ENCODE measurements at places on chromosomes 13 and 19. TPM values are rescaled to one million over a fixed set of nuclear protein-coding genes. Genes with fewer than 3 reads are reported as not detected.

ODAD3 gene
- 0.50 TPM for total RNA-seq

FFAR2 gene
- total RNA-seq = not detected

CYP2A7 gene
- total RNA-seq = not detected

ZNF726 gene
- total RNA-seq = 25.3 TPM

GPR4 gene
- 0.07 TPM for total RNA-seq

ZFR2 gene
- 0.56 TPM for total RNA-seq

ATP1A3 gene
- total RNA-seq = 4.3 TPM

CELF5 gene
- total RNA-seq = 0.17 TPM

RFPL4AL1 gene
- total RNA-seq = not detected

STXBP2 gene
- 132 TPM for total RNA-seq

C3 gene
- total RNA-seq = 2.5 TPM

LYPD3 gene
- 3.1 TPM for total RNA-seq

ZNF799 gene
- total RNA-seq = 2.3 TPM

LIM2 gene
- 1.0 TPM for total RNA-seq

GRCh38 chr19:46704379-46705076 lies 12.4 kb downstream of the PRKD2 start:
- DNase-seq = peak; percentile 89
- H3K4me3 ChIP-seq = no peak overlapping the region
- peaks cover 14% of the 10 kb centered on the region for H3K36me3 ChIP-seq
- H3K27me3 ChIP-seq = no peaks in the 10 kb centered on the region

GRCh38 chr13:99087954-99088491 lies 110.2 kb upstream of the DOCK9 start:
- H3K4me3 ChIP-seq = peak overlapping the region; percentile 98
- H3K27me3 ChIP-seq = no peaks in the 10 kb centered on the region
- peak; percentile 30 for DNase-seq
- H3K27ac ChIP-seq = peak overlapping the region; percentile 97

DNA sequence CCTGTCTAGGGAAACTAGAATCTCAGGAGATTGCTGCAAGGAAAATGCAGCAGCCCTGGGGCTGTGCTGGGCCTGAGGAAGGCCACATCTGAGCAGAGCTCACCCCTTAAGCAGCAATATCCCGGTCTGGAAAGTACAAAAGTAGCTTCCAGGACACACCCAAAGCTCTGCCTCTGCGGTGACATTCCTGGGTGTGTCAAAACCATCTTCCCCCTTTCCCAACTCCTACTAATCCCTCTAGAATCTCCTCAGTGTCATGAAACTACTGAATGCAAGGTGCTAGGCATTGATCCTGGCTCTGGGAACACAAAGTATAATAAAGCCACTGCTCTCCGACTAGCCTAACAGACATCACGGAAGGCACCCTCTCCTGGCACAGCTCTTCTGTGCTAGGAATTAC lies 5.0 kb downstream of the PBX4 start:
- DNase-seq = no peak
- H3K4me1 ChIP-seq = peaks cover 63% of the 10 kb centered on the region
- H3K4me3 ChIP-seq = peak overlapping the region; percentile 38
- H3K36me3 ChIP-seq = peaks cover 5% of the 10 kb centered on the region
- no peak overlapping the region for H3K27ac ChIP-seq

DNA sequence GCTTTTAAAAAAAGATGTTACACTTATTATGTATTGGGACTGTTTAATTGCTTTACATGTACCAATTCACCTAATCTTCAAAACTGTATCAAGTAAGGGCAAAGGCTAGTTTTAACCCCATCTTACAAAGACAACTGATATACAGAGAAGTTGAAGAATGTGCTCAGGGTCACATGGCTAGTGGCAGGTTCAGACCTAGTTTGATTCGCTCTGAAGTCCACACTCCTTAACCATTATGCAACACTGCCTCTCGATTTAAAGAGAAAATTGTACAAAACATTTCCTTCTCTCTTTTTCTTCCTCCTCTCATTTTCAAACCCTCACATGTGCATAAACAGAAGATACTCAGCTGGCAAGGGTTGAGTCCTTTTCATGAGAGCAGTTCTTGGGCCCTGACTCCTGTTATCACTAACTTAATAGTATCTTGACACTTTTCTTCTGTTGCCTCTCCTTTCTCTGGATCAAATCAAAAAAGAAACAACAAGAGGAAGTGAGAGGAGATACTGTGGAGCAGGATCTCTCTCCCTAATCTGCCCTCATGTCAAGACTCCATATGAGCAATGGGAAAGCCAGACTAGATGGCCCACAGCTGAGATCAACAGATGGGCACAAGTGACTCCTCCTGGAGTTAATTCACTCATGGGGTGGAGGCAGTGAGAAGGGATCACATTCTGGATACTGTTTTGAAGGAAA lies 19.0 kb upstream of the N4BP2L1 start:
- DNase-seq = no peak
- peak overlapping the region; percentile 5 for H3K27ac ChIP-seq
- H3K36me3 ChIP-seq = no peaks in the 10 kb centered on the region
- peaks cover 23% of the 10 kb centered on the region for H3K4me1 ChIP-seq
- H3K27me3 ChIP-seq = no peaks in the 10 kb centered on the region
- no peak overlapping the region for H3K4me3 ChIP-seq

DNA sequence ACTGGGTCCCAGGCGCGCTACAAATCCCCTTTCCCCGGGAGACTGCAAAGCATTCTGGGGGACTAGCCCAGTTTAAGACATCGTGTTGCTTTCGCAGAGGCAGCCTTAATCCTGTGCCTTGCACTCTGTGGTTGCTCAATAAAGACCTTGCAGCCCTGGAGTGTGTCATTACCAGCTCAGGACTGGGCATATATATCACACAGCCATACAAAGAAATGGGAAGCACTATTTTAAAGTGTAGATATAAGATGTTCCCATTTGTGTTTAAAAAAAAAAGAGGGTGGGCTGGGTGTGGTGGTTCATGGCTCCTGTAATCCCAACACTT lies 11.1 kb downstream of the NAPA start:
- no peak overlapping the region for H3K27ac ChIP-seq
- DNase-seq = no peak
- H3K36me3 ChIP-seq = no peaks in the 10 kb centered on the region
- H3K4me3 ChIP-seq = no peak overlapping the region
- peaks cover 3% of the 10 kb centered on the region for H3K4me1 ChIP-seq

DNA sequence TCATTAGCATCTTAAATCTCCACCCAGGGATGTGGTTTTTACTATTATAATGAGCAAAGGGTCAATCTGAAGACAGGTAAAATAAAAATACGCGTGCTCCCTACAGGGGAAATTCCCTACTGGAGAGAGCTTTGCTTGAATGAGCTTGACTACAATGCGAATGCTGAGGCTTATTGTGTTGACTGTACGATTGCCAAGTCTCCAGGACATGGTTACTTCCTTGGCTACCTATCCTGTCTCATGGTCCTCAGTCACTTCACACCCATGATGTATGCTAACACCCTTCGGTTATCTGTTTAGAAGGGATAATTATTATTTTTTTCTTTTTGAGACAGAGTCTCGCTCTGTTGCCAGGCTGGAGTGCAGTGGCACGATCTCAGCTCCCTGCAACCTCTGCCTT lies 61.7 kb downstream of the ZNF627 start:
- peaks cover 6% of the 10 kb centered on the region for H3K27me3 ChIP-seq
- no peak for DNase-seq
- peaks cover 2% of the 10 kb centered on the region for H3K36me3 ChIP-seq
- H3K4me3 ChIP-seq = no peak overlapping the region
- no peak overlapping the region for H3K27ac ChIP-seq

- peaks cover 40% of the 10 kb centered on the region for H3K4me1 ChIP-seq
- no peak overlapping the region for H3K27ac ChIP-seq
- no peak for DNase-seq
Measured at GRCh38 chr19:14476327-14476672, 1.1 kb upstream of the PTGER1 start.

- no peak overlapping the region for H3K4me3 ChIP-seq
- peaks cover 22% of the 10 kb centered on the region for H3K4me1 ChIP-seq
- no peaks in the 10 kb centered on the region for H3K36me3 ChIP-seq
- H3K27me3 ChIP-seq = no peaks in the 10 kb centered on the region
Measured at GRCh38 chr19:44951179-44952159, 3.7 kb upstream of the CLPTM1 start.

DNA sequence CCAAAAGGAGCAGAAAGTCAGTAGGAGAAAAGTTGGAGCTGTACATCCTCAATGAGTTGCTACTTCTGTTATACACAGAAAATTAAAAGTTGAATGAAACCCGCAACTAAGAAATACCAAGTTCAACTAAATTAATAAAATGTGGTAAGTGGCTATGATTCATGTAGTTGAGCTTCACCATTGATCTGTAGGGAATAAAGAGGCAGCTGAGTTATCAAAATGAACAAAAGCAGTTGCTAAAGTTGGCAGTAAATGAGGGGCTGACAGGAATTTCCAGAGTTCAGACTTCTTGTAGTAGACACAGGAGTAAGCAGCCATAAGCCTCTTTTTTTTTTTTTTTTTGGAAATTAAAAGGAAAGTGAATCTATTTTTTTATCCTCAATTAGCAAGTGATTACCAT lies 234.6 kb downstream of the POSTN start:
- H3K27me3 ChIP-seq = no peaks in the 10 kb centered on the region
- H3K36me3 ChIP-seq = peaks cover 2% of the 10 kb centered on the region
- H3K4me3 ChIP-seq = no peak overlapping the region
- H3K4me1 ChIP-seq = no peaks in the 10 kb centered on the region
- no peak overlapping the region for H3K27ac ChIP-seq

GRCh38 chr19:55341595-55342531 lies 2.2 kb downstream of the KMT5C start:
- peak overlapping the region; percentile 78 for H3K4me3 ChIP-seq
- peaks cover 5% of the 10 kb centered on the region for H3K36me3 ChIP-seq
- H3K27ac ChIP-seq = no peak overlapping the region
- peaks cover 3% of the 10 kb centered on the region for H3K27me3 ChIP-seq
- DNase-seq = no peak
- peaks cover 13% of the 10 kb centered on the region for H3K4me1 ChIP-seq

GRCh38 chr13:25654322-25654721 lies 282.5 kb downstream of the ATP8A2 start:
- H3K36me3 ChIP-seq = no peaks in the 10 kb centered on the region
- H3K4me1 ChIP-seq = no peaks in the 10 kb centered on the region
- DNase-seq = no peak

DNA sequence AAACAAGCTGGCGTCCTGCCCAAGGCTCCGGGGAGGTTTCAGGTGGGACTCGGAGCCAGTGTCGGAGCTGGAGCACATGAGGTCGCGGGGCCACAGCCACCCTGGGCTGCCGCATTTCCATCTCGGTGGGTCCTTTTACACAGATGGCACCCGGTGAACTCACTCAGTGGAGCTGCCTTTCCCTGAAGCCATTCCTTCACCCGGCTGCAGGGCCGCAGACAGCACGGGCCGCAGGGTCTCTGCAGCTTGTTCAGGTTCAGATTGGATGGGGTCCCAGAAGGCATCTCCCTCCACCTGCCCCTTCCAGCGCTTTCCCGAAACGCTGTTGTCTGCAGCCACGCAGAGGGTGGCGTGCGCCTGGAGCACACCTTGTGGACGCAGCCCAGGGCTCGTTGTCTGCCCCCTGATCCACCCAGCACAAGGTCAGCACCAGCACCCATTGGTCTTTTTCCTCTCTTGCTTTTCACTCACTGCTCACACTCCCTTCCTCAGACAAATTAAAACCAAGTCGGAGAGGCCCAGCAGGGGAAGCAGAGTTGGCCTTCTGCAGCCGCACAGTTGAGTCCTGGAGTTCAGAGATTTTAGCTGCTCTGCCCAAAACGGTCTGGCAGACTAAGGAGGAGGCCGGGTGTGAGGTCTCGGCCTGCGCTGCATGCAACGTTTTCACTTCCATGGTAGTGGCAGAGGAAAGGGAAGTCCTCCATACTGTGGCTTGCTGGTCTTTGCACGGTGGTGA lies 18.1 kb downstream of the MCF2L start:
- H3K27ac ChIP-seq = no peak overlapping the region
- H3K27me3 ChIP-seq = no peaks in the 10 kb centered on the region
- H3K4me3 ChIP-seq = no peak overlapping the region

DNA sequence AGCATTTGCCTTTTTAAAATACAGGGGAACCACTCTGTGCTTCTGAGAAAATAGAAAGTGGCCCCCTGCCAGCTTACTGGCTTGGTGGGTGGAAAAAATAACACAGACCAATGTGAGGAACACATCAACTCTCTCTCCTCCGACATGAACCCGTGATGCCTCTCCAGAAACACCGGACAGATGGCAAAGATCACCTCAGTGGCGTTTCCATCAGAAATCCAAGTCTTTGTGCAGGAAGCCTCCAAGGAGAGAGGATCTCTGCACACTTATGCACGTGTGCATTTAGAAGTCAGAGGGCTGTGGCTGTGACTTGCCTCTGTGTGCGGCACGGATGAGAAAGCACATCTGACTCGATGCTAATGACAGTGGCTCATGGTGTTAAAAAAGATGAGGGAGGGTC lies 112.3 kb upstream of the KLF12 start:
- peaks cover 90% of the 10 kb centered on the region for H3K4me1 ChIP-seq
- H3K27ac ChIP-seq = peak overlapping the region; percentile 31
- peaks cover 7% of the 10 kb centered on the region for H3K36me3 ChIP-seq
- no peaks in the 10 kb centered on the region for H3K27me3 ChIP-seq
- DNase-seq = peak; percentile 28
- H3K4me3 ChIP-seq = peak overlapping the region; percentile 65

- H3K4me1 ChIP-seq = peaks cover 29% of the 10 kb centered on the region
- no peaks in the 10 kb centered on the region for H3K27me3 ChIP-seq
- peaks cover 40% of the 10 kb centered on the region for H3K36me3 ChIP-seq
- DNase-seq = no peak
- H3K27ac ChIP-seq = peak overlapping the region; percentile 75
Measured at GRCh38 chr19:57560049-57560491, 407 bp upstream of the ZNF550 start.

DNA sequence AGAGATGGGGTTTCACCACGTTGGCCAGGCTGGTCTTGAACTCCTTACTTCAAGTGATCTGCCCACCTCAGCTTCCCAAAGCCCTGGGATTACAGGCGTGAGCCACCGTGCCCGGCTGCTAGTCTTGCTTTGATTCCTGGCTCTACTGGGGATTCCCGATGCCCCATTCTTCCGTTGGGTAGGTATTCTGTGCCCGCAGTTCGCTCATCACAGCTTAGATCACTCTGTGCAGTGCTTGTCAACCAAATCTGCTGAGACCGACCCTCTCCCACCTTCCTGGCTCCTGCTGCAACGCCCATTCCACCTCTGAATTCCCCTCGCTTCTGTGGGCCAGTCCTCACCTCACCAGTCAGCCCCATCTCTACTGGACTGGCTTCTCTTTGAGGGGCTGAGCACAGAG lies 4.6 kb upstream of the ZNF414 start:
- H3K36me3 ChIP-seq = peaks cover 2% of the 10 kb centered on the region
- peak overlapping the region; percentile 33 for H3K27ac ChIP-seq

GRCh38 chr13:75079226-75079625 lies 402.7 kb downstream of the TBC1D4 start:
- H3K36me3 ChIP-seq = no peaks in the 10 kb centered on the region
- no peak overlapping the region for H3K4me3 ChIP-seq
- peaks cover 24% of the 10 kb centered on the region for H3K27me3 ChIP-seq
- H3K4me1 ChIP-seq = no peaks in the 10 kb centered on the region
- no peak overlapping the region for H3K27ac ChIP-seq

- peaks cover 48% of the 10 kb centered on the region for H3K27me3 ChIP-seq
- no peaks in the 10 kb centered on the region for H3K36me3 ChIP-seq
- peak; percentile 79 for DNase-seq
- H3K4me3 ChIP-seq = peak overlapping the region; percentile 55
- no peak overlapping the region for H3K27ac ChIP-seq
- peaks cover 7% of the 10 kb centered on the region for H3K4me1 ChIP-seq
Measured at GRCh38 chr19:41706741-41707501, 1.5 kb upstream of the CEACAM5 start.

- no peak overlapping the region for H3K27ac ChIP-seq
- no peak for DNase-seq
- H3K4me1 ChIP-seq = no peaks in the 10 kb centered on the region
- no peaks in the 10 kb centered on the region for H3K36me3 ChIP-seq
- no peak overlapping the region for H3K4me3 ChIP-seq
Measured at GRCh38 chr13:98428256-98428966, 148.5 kb downstream of the STK24 start.

Measured in activated T-cell treated with anti-CD3 and anti-CD28 coated beads, Interleukin-2, amount 50 U/mL, for 72 hours (primary cell).